ENCODE measurements at places on chromosomes 5 and 9.

- no peak for DNase-seq
Observed at GRCh38 chr5:26813235-26813634, 225.2 kb downstream of the CDH9 start.

GRCh38 chr9:13090628-13091027 lies 188.9 kb downstream of the MPDZ start:
- no peak for DNase-seq

DNA sequence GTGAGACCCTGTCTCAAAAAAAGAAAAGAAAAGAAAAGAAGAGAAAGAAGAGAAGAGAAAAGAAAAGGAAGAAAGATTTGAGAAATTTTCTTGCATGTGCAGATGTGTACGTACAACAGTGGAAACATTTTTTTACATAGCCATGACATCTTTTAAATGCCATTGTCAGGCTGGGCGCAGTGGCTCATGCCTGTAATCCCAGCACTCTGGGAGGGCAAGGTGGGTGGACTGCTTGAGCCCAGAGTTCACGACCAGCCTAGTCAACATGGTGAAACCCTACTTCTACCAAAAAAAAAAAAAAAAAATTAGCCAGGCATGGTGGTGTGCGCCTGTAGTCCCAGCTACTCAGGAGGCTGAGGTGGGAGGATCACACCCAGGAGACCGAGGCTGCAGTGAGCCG lies 6.6 kb downstream of the LMAN2 start:
- DNase-seq: no peak

DNA sequence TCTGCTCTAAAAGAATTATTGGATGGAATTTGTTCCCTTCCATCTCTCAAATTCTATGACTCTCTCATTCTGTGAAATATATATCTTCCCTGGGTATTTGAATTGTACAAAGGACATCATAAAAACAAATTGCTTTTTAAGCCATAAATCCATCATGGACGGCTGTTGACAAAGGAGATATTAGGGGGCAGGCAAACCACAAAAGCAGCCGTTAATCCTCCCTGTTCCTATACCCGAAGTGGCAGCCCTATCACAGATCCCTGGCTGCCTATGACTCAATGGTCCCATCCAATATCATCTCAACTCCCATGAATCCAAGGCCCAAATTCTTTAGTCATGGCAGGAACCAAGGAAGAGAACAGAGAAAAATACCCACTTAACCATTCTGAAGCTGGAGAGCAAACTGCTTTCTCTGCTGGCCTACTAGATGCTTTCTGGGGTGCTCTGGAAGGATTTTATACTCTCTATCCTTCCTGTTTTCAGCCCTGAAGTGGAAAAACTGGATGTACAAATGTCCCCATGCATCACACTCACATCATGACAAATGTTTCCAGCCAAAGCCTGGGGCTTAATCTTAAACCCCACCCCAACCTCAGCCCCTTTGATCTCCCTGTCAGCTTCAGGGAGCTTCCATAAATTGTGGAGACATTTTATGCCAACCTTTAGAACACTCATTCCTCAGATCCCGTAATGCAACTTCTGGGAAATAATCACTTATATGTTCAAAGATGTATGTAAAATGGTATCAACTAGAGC lies 59.5 kb downstream of the FAM114A2 start:
- no peak for DNase-seq

- DNase-seq: no peak
Observed at GRCh38 chr9:114798101-114798500, 7.7 kb downstream of the TNFSF15 start.

- DNase-seq: no peak
Observed at GRCh38 chr5:136506131-136506530, 140.8 kb upstream of the TRPC7 start.

DNA sequence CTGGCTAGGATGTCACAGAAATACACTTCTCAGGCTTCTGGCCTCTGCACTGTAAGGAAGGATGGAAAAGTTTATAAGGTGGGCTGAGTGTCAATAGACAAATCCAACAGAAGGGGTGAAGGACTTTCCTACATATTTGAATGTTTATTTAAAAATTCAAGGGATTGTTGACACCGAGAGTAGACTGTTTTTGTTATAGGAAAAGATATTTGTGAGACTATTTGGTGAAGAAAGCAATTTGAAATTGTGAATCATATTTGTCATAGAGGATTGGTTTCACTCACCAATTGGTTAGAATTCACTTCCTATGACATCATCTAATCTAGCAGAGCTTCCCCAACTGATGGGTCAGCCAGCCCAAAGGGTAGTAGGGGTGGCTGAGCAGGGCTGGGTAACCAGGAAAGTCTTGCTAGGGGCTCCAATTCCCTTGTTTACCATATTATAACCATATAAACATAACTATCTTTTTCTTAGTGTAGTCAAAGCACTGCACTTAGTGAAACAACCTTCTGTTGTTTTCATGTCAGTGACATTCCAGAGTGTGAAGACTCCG lies 14.9 kb upstream of the MEGF10 start:
- no peak for DNase-seq

GRCh38 chr5:96936431-96937320 lies 796 bp downstream of the LNPEP start:
- peak; percentile 31 for DNase-seq

GRCh38 chr9:4668604-4669003 lies 2.3 kb upstream of the SPATA6L start:
- DNase-seq: no peak

DNA sequence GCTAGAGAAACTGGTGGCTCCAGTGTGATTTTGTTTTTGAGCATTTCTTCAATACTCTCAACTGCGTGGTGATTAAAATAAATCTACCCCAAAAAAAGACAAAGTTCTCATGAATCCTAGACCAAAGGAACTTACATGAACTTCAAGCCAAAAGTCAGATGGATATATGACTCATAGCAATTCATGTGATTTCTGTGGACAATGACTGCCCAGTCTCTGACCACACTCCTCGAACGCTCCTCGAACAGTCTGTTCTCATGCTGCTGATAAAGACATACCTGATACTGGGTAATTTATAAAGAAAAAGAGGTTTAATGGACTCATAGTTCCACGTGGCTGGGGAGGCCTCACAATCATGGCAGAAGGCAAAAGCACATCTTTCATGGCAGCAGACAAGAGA lies 46.4 kb upstream of the CEP78 start:
- no peak for DNase-seq

DNA sequence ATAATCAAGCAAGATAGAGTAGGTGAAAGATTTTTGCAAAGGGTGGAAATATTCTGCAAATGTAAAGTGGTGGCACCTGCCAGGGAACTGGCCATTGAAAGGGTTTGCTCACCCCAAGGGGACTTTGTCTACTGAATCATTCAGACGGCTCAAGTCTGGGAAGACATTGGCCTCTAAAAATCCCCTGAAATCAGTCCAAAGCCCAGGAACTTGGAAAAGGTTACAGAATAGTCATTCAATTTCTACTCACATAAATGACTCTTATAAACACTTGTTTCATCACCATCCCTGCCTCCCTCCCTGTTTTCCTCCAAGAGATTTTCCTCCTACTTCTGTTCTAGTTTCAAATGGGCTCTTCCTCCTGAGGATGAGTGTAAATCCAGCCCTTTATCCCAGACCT lies 28.5 kb downstream of the ZNF366 start:
- DNase-seq: no peak

- peak; percentile 87 for DNase-seq
Observed at GRCh38 chr5:10595672-10596309, 31.9 kb downstream of the ANKRD33B start.

DNA sequence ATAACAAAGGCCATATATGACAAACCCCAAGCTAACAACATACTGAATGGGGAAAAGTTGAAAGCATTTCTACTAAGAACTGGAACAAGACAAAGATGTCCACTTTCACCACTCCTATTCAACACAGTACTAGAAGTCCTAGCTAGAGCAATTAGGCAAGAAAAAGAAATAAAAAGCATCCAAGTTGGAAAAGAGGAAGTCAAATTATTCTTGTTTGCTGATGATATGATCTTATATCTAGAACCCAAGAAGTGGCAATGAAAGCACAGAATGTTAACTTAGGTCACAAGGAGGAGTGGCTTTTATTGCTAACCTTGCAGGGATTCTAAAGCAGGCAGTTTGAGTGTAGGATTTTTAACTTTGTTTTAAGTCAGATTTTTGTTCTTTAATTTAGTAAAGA lies 35.3 kb upstream of the BARX1 start:
- no peak for DNase-seq

GRCh38 chr5:128775558-128775957 lies 189.7 kb upstream of the SLC27A6 start:
- DNase-seq: no peak

DNA sequence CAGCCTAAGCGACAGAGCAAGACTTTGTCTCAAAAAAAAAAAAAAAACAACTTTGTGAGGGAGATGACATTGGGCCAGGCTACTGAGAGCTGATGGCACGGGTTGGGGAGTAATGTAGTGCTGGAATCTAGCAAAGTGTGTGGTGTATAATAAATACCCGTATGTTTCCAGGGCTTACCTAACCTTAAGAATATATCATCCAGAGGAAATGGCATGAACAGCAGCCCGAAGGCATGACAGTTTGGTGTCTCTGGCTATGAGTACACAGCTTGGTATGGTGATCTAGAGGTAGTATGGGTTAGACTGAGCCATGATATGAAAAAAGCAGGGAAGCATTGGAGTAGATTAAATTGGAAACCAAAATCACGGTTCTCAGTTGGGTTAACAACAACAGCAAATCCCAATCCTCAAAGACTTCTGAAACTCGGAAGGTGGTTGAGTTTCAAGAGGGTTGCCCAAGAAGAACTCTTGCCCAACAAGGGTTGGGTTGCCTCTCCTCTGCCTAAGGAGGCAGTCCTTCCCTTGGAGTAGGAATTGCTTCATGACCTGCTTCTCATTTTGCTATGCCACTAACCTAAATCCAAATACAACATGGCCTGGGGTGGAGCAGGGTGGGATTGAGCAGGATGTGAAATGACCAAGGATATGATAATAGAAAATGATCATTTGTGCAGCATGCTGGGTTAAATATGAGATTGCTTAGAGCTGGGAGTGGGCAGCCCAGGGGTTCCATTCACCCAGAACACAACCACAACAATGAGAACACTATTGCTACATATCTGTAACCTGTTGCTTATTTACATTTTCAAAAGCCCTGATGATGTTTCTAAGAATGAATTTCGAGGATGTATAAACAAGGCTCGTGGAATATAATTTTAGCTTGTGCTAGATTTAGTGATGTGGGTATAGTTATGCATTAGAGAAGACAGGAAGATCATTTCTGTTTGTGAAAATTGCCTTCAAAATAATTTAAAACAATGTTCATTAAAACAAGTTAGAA lies 64.6 kb upstream of the ZFR start:
- DNase-seq: peak; percentile 64

GRCh38 chr5:82885627-82886389 lies 191.4 kb downstream of the TMEM167A start:
- peak; percentile 86 for DNase-seq

GRCh38 chr5:62059960-62060359 lies 246.0 kb upstream of the KIF2A start:
- DNase-seq: no peak

DNA sequence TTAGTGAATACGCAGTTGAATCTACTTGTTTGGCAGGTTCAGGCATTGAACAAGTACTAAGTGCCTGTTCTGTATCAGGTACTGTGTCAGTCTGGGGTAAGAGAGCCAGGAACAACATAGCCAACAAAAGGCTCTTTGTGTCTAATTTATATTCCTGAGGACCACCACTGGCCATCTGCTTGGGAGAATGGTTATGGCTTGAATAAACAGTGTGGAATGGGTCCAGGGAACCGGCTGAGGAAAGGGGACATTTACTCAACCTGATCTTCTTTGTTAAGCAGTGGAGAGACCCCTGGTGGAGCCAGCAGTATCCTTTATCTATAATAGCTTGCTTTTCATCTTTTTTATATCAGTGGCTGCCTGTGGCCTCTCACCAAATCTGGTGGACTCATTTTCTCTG lies 38.6 kb downstream of the EXOSC2 start:
- DNase-seq: no peak

GRCh38 chr5:30040488-30041118 lies 1152.9 kb upstream of the CDH6 start:
- DNase-seq: peak; percentile 58

DNA sequence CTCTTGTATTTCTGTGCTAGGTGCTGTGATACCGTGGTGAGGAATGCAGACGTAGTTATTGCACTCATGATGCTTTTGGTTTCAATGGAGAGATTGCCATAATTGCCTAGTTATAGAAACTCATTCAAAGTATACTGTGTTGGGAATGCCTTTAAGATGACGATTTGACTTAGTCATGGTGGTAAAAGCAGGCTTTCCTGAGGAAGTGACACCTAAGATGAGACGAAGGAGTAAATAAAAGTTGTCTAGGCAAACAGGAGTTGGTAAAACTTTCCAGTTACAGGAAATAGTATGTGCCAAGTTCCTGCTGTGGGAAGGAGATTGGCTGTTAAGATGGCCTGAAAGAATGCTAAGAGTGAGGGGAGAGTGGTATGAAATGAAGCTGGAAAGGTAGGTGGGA lies 48.1 kb downstream of the FOCAD start:
- DNase-seq: peak; percentile 35

- no peak for DNase-seq
Observed at GRCh38 chr5:119368238-119368630, 12.4 kb downstream of the TNFAIP8 start.

- no peak for DNase-seq
Observed at GRCh38 chr5:41281215-41281810, 68.0 kb upstream of the C6 start.

DNA sequence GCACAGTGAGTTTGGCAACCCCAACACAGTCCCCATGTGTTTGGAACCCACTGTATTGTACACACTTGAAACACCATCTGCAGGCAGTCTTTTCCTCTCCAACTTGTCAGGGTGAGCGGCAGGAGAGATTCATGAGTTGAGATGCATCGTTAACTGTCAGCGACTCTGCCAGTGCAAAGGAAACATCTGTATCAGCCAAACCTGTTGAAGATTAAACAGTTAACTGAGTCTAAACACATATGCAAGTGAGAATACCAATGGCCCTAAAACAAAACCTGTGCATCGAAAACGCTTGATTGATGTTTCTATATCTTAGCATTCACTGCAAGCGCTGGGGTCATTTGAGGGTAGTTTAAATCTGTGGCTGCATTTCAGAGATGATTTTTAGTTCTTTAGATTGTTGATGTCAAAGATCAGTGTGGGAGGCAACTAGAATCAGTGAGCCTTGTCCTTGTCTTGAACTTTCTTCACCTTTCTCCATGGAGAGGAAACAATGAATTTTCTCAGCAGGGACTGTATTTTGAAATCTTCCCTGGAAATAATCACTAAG lies 41.3 kb upstream of the PAM start:
- DNase-seq: no peak

DNA sequence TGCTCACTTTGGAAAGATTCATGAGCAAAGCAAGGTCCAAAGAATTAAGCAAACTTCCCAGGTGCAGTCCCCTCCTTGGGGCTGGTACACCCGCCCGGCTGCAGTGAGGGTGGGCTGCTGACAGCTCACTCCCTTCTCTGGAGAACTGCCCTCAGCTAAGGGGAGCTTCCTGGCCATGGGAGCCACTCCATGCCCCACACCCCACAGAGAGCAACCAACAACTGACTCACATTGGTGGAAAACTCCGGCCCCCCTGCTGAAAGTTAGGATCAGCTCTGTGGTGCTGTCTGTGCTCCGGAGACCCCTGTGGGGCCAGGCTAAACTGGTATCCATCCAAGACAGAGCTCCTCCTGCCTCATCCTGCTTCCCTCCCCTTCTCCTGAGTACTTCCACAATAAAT lies 223.0 kb downstream of the GABBR2 start:
- DNase-seq: peak; percentile 13

All from fibroblast of skin of back (primary cell).